ENCODE measurements at places on chromosomes 11 and 22.

- no peak for DNase-seq
These were observed 27.5 kb downstream of the ARL14EP start for GRCh38 chr11:30350384-30350783.

DNA sequence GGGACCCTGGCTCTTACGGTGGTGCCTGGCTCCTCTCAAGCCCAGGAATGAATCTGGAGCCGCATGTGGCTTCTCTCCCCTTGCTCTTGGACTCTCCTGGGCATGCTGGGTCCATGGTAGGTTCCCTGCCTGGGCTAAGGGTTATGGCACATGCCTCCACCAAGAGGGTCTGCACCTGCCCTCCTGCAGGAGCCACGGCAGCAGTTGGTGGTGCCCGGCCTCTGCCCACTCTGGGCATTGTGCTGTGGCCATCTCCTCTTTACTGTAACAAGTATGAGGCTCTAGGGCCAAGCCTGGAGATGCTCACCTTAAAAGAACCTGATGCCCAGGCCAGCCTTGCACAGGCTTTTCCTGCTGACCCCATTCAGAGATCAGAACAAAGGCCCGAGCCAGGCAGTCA, 104.0 kb upstream of the PITPNB start:
- no peak for DNase-seq

DNA sequence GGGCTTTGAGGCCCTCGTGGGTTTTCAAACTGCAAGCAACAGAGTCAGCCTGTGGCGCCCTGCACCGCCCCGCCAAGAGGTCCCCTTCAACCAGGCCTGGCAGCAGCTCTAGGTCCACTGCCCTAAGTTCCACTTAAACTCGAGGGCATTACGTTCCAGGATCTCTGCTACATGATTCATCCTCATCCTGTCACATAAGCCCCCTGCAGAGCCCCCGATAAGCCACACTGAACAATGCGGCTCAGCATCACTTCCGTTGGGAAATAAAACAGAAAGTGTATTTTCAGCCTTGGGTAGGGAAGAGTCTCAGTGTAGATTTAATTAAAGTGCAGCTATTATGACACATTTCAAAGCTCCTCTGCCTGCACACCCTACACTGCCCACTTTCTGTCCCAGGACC, 24.6 kb downstream of the SULT4A1 start:
- DNase-seq = no peak

- no peak for DNase-seq
These were observed 66.4 kb downstream of the CD82 start for GRCh38 chr11:44631831-44632230.

DNA sequence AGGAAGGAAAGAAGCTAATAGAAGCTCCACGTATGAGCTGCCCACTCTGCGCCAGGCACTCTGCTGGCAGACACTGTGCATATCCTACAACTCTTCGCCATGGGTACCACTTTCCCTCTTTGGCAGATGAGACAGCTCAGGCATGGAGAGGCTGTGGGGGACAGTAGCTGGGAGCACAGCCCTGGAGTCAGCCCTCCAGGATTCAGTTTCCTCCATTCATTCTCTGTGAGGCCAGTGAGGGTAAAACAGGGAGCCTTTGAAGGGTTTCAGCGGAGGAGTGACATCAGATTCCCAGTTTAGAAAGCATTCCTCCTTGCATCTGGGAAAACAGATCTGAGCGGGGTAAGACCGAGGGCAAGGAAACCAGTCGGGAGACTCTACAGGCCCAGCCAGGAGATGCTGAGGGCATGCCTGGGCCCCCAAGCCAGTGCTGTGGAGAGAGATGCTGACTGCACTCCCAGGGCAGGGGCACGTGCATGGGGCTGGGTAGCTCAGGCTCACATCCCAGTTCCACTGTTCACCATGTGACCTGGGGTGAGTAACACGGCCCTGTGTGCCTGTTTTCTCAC, 58.3 kb upstream of the EMID1 start:
- no peak for DNase-seq

GRCh38 chr11:12292766-12293165, 84.6 kb upstream of the PARVA start:
- no peak for DNase-seq
